ENCODE measurements at places on chromosomes 7 and 10. TPM values are rescaled to one million over a fixed set of nuclear protein-coding genes. Genes with fewer than 3 reads are reported as not detected.

Gene NEUROG3
- not detected for polyA plus RNA-seq

Gene KNDC1
- polyA plus RNA-seq: 0.45 TPM

Gene DOCK4
- polyA plus RNA-seq: 0.23 TPM

Gene AGBL3
- polyA plus RNA-seq: 0.51 TPM

Gene NCF1
- polyA plus RNA-seq: 643 TPM

Measured in B cell (primary cell).